ENCODE measurements at places on chromosomes 3 and 15. TPM values are rescaled to one million over a fixed set of nuclear protein-coding genes. Genes with fewer than 3 reads are reported as not detected.

Gene ACP3
- total RNA-seq: 0.18 TPM

Gene STRIT1
- not detected for total RNA-seq

Gene LIPH
- total RNA-seq: 1.3 TPM

Gene ZNF80
- total RNA-seq: not detected

DNA sequence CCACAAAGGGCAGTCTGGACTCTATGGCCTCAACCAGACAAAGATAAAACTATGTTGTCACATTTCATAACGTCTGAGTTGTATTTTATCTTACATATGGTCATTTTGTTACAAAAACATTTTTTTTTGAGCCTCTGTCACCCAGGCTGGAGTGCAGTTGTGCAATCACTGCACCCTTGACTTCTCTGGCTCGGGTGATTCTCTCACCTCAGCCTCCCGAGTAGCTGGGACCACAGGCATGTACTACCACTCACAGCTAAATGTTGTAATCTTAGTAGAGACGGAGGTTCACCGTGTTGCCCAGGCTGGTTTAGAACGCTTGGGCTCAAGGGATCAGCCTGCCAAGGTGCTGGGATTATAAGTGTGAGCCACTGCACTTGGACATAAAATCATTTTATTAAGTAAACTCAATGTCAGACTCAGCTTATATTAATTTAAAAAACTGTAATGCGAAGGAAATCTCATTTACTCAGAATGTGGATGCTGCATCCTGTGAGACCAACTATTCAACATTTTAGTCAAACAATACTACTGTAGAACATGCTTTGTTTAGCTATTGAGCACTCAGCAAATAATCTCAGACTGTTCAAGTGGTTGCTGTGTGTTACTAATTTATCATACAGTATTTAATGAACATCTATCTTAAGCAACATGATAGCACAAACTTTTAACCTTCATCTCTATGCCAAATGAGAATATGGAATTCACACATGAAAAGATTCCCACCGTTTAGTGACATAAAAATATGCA is 209.2 kb downstream of the TBL1XR1 start:
- no peak for DNase-seq

- DNase-seq: no peak
These were observed 30.8 kb downstream of the CCDC80 start for GRCh38 chr3:112610121-112610520.

- DNase-seq: no peak
These were observed 210.3 kb upstream of the CNTN6 start for GRCh38 chr3:882533-882932.

- DNase-seq: no peak
These were observed 29.1 kb downstream of the SLC6A1 start for GRCh38 chr3:11021611-11022011.

DNA sequence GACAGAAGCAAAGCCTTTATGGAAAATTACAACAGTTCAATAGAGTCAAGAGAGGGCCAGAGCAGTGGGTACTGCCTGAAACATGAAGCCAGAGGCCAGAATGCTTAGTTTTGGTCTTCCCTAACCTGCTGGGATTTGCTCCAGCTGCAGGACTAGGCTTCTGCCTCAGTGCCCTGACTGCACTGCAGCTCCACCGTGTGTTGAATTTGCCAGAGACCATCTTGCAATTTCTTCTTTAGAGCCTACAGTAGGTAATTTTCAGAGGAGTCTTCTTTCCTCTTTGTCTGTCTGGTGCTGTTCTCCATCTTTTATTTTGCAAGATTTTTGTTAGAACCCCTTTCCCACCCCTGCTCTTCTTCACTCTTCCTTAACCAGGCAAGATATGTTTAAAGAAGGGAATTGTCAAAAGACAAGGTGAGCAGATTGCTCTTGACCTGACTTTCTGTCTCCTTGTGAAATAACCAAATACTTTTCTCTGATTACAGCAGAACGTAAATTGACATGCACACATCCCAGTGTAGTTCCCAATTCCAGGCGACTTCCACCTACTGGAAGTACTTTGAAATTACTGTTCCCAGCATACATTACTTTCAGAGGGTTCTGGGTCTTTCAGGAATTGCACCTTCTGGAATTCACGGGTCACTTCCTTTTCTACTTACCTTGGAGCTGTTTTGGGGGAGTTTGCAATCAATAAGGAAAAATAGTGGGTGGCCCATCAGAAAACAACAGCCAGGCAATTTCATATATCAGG is 161.2 kb downstream of the MINAR1 start:
- no peak for DNase-seq

DNA sequence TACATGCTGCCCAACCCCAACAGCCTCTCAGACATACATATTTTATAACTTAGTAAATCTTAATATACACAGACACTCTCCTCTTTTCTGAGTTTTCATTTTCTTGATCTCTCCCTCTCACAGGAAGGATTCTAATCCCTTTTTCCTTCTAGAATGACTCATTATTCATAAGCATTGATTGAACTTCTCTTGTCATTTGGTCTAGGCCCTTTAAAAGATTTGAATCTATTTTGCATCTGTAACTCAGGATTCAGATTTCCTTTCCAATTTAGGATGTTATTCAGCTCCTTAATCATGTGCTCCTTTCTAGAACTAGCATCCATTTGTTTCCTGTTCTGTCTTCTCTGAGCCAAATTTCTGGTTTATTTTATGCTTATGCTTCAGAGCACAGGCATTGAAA is 624.5 kb upstream of the SGO1 start:
- no peak for DNase-seq

DNA sequence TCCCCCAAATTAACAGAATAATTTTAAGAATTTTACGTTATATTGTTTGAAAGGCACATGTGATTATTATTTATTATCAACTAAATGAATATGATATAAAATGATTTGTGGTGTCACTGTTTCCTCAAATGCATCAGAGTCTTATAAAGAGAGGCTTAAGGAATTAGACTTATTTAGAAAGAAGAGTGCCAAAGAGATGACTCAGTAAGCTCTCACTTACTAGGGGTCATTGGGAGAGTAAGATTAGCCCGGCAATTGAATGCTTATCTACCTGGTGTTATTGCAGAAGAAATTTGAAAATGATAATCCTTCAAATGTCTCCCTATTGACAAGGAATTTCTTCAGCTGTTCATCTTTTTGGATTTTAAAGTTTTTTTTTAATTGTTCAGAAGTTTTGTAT is 408.7 kb downstream of the OXSM start:
- no peak for DNase-seq

DNA sequence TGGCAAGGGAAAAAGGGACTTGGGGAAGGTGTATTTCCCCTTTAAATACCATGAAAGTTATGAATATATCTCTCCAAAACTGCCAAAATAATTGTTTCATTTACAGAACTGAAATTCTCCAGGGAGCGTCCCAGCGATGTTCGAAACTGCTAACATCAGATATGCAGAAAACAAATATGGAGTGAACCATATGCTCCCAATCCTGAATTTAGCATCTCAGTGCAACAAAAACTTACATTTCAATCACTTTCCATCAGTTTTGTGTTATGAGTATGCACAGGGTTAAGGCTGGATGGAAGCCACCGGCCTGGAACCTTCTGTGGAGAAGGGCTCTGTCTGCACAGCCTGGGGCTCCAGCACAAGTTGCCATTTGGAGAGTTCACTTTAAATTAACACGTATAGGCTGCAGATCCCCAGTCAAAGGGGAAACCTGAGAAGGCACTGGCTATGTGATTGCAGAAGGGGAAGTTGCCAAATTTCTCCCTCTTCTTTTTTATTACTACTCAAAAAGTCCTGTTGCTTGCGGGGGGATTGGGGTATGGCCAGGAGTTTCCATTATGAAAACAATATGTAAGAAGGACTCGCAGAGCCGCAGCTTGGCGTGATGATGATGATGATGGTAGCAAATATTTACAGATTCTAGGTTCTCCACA is 56.9 kb upstream of the FOXP1 start:
- DNase-seq: no peak

DNA sequence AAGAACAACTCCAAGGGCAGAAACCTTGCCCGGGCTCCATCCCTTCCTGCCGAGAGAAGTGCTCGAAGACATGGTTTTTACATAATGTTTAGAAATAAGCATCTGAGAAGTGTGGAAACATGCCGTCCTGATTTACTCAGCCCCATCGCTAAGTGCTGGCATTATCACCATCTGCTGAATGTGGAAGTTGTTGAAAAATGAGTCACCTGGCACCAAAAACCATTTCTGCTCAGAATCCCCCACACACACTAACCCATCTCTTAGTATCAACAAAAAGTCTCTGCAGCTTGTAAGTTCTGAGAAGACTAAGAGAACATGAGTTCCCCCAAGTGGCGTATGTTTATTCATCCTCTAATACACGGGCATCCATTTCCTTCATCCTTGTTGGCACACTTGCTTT is 51.0 kb upstream of the ARL8B start:
- no peak for DNase-seq

DNA sequence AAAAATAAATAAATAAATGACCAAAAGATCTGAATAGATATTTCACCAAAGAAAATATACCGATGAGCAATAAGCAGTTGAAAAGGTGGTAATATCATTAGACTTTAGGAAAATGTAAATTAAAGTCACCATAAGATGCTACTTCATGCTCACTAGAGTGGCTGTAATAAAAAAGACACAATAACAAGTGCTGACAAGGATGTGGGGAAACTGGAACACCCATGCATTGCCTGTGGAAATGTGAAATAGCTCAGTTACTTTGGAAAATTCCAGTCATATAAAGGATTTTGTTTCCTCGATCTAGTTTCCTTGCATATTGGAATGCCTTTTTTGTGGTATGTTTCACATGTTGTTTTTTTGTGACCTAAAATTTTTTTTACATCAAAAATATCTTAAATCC is 36.0 kb upstream of the LRIG1 start:
- DNase-seq: no peak

GRCh38 chr3:189787632-189788031 is 156.4 kb downstream of the TP63 start:
- no peak for DNase-seq

DNA sequence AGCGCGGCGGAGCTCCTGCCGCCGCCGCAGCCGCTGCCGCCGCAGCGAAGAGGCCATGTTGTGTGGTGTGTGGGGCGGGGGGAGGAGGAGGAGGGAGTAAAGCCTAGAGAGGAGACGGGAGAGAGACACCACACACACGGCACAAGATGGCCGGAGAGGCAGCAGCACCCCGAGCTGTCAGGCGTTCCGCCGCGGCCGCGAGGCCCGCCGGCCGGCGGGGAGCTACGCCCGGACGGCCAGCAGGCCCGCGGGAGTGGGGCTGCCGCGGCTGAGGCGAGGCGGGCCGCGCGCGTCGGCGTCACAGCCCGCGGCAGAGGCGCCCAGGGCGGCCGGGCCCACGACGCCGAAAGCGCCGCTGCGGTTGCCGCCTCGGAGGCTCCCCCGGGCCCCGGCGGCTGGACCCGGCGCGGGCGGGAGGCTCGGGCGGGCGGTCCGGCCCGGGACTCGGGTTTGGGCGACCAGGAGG is 17.4 kb upstream of the CHD2 start:
- no peak for DNase-seq

- no peak for DNase-seq
These were observed 27.4 kb downstream of the METTL6 start for GRCh38 chr3:15399970-15400369.

- DNase-seq: no peak
These were observed 87.0 kb upstream of the LMOD3 start for GRCh38 chr3:69209413-69209812.

GRCh38 chr15:63226966-63227401 is 37.6 kb downstream of the RAB8B start:
- DNase-seq: peak; percentile 59

DNA sequence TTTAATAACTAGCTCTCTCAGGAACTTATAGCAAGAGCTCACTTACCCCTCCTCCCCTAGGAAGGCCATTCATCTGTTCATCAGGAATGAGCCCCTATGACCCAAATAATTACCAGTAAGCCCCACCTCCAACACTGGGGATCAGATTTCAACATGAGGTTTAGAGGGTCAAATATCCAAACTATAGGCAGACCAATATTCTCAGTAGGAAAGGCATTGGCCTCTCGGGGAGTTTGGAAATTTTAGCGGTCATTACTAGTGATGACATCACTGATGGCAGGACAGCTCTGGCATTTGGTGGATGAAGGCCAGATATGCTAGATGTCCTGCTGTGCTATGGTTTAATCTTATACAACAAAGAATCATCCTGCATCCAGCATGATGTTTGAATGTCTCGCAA is 15.2 kb upstream of the CD47 start:
- DNase-seq: no peak

DNA sequence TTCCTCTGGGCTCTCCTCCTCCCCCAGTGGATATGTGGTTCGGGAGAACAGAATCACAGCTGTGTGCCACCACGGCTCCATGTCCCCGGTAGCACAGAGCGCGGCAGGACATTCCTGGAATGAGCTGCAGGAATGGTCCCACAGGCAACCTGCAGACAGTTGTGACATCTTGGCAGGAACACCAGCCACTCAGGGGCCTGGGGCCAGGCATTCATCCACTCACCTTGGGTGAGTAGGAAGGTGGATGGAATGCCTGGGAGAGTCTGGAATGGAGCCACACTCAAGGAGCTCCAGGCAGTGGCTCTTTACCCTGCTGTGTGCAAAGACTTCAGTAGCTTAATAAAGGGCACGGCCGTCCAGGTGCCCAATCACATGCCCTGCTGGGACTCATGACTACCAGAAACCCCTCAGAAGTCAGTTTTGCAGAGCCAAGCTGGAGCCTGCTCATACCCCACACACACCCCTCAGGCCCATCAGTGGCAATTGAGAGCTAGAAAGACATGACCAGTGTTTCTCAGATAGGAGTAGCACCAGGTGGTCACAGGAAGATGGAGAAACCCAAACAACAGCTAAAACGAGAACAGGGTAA is 117.3 kb upstream of the PRR20G start:
- DNase-seq: no peak

- DNase-seq: no peak
These were observed 301.0 kb upstream of the UMPS start for GRCh38 chr3:124429129-124429815.

DNA sequence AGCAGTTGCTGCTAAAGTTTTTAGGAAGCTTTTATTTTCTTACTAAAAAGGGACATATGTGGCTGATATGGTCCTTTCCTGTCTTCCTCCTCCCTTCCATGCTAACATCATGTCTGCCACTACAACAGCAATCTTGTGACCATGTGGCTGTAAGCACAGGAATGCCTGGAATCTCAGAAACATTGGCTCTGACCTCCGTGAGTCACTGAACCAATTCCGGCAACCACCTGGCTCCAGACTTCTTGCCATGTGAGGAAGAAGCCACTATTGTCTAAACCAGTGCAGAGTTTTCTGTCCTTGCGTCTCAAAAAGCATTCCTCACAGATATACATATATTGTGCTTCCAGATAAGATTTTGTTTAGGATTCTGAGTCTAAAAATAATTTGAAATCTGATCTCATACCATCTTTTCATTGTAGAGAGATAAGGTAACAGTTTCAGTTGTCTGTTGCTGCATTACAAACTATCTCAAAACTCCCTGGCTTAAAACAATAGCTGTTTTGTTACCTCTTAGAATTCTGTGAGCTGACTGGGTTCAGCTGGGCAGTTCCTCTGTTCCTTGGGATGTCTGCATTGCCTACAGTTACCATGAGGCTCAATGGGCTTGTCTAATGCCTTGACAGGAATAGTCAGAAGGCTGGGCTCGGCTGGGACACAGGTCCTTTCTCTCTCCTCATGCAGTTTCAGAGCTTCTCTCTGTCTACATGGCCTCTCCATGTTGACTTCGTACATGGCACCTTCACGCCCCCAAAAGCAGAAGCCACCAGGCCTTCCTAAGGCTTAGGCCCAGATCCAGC is 77.3 kb upstream of the MAGI1 start:
- no peak for DNase-seq

Data from K562 (cell line).